ENCODE measurements at places on chromosomes 13 and 19.

GRCh38 chr19:20162821-20163220 is 4.2 kb upstream of the ZNF486 start:
- no peak for DNase-seq

- DNase-seq: no peak
These were observed 396 bp downstream of the F7 start for GRCh38 chr13:113105921-113106452.

DNA sequence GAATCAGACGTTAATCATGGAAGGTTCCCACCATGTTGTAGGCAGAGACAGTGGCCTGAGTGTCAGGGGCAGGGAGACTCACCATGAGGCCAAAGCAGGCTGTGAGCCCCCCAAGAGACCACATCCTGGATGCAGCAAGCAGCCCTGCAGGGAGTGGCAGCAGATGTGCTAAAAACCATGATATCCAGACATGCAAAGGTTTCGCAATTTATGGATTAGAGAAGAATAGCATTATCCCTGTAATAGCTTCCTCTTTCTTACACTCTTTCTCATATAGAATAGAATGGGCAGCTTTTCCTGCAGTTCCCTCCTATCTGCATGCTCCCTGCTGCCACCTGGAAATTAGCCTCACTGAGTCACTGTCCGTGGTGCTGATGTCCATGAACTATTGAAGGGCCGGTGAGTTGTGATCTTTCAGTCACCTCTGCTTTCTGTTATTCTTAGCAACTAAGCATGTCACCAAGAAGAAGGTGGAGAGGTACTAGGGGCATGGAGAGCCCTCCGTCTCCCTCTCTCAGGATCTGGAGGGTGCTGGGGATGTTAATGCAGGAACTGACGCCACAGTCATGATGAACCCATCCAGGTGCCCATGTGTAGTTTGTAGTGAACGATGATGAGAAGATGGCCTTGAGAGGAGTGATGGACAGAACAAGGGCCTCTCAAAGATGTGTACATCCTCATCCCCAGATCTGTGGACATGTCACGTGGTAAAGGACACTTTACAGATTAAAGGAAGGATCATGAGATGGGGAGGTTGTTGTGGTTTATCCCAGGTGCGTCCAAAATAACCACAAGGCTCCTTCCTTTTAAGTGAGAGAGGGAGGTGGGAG is 9.9 kb downstream of the CEACAM4 start:
- DNase-seq: peak; percentile 32

DNA sequence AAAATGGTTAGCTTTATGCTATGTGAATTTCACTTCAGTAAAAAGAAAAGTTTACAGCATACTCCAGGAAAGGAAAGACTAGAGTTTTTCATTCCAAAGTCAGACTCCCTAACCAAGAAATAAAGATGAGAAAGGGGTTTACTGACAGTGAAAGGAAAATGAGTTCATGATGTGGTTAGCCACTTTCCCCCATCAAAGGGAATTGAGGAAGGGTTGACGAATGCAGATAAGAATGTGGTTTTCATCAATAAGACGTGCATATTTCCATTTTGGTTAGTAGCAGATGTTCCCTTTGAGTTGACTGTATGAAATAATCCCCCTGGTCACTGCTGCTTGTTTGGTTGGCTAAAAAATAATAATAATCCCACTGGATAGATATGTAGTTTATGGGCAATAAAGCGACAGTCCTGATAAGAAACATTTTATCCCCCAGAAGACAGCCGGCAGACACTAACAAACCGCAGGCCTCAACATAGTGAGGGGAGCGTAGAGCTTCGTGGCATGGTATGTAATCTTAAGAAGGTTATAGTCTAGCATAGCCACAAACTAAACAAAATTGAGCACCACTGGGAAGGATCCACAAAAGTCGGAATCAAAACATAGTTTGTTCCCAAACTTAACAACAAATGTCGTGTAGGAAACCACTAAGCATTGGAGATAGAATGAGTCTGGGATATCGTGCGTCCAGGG is 114.8 kb downstream of the COL4A2 start:
- no peak for DNase-seq

DNA sequence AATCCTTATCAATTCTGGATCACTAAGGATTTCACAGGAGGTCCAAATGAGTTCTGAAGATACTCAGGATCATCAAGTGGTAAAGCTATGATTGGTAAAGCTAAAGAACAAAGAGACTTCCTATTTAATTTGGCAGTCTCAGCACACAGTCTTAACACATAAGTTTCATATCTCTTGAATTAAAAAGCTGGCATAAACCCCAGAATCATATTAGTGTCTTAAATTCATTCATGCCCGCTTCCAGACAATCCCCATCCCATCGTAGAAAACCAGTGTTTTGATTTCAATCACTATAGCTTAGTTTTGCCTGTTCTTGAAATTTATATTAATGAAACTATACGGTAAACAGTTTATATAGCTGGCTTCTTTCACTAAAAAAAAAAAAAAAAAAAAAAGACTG is 278.7 kb downstream of the DIAPH3 start:
- DNase-seq: no peak

DNA sequence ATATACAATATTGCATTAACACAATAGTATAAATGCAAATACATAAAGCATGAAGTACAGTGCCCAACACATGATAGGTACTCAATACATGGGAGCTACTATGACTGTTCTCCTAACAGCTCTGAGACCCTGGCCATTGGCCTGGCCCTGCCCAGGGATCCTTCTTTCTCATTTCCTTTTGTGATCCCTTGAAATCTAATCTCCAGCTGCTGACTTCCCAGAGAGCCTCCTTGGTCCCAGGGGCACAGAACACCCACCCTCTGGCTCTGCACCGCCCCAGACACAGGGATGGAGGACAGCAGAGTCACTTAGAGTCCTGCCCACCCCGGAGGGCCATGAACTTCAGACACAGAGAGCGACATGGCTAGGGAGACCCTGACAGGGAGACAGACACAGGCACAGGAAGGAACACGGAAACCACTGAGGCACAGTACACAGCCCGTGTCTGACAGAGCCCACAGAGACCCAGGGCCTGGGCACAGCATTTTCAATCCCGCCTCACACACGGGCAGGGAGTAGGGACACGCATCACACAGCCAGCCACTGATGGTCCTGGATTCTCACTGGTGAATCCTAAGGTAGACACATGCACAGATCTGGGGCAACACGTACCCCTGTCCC is 4.2 kb upstream of the SYCN start:
- no peak for DNase-seq
